Urinary bladder (tissue), 4 donors: ENCODE measurements at places on chromosomes 1 and 21. TPM values are rescaled to one million over a fixed set of nuclear protein-coding genes. Genes with fewer than 3 reads are reported as not detected.

GRCh38 chr1:16386454-16387113 lies 19.5 kb downstream of the SZRD1 start:
- DNase-seq, result no peak

DNA sequence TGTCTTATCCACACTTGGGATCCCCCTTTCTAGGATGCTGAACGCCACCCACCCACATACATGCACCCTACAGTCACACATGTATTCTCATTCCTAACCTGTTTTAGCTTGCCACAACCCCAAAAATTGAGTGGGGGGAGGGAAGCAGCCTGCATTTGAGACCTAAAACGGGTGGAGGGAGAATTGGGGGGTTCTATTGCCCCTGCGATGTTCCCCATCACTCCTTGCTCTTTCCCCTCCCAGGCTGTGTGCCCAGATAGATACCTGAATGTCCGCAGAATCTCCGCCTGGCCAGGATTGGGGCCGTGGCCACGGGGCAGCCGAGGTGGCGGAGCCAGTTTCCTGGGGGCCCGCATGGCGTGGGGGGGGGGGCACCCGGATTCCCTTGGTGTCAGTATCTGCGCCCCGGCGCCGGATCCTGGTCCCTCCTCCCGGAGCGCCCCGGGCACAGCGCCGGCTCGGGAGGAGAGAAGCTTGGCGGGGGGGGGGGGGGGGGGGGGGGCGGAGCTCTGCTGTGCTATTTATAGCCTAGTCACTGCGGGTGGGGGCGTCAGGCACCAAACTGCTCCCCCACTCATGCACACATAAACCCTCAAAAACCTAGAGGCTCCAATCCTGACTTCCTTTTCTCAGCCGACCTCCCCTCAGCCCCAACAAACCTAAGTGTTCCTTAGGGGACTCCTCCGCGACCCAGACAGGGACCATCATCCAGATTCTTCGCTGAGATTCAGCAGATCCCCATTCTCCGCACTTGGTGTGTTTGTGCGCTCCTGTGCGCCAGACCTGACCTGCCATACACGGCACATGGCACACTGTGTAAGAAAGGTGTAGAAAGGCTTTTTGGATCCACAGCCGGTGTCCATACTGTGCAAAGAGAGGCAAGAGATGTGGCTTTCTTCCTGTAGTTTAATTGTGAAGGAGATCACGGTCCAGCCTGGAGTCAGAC lies 1.9 kb downstream of the ANKRD34A start:
- DNase-seq, result no peak

- no peak for DNase-seq
Measured at GRCh38 chr1:222136869-222137268, 395.0 kb upstream of the DUSP10 start.

The C1orf115 gene
- 10.0 TPM for total RNA-seq

The SLFNL1 gene
- 0.69 TPM for total RNA-seq

The PAQR7 gene
- total RNA-seq, result 10.4 TPM

The IGSF5 gene
- total RNA-seq, result 0.69 TPM

DNA sequence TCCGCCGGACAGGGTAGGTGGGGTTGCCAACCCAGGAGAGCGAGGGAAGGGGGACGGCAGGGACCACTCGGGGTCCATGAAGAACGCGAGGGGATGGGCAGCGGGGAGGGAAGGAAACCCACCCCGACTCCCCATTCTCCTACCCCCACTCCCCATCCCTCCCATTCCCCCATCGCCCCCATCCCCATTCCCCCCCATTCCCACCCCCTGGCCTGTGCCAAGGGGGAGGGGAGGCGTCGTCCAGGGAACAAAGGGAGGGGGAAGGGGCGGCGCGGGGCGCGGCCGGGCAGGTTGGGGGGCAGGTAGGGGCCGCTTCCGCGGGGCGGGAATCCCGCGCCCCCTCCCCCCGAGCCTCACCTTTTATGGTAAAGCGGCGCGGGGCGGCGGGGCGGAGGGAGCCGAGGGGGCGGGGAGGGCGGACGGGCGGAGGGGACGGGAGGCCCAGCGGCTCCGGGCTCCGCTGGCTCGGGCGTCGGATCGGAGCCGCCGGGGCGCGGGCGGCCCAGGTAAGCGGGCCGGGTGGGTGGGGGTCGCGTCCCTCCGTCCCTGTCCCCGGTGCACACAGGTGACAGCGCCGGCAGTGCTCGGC lies at the start of gene FBLIM1:
Gene FBLIM1, plus strand, starts transcription at position 453 of the 589 bp plus-strand sequence. CDS start 6,189 bp downstream, outside the sequence.
- DNase-seq, result no peak

GRCh38 chr21:21114461-21114860 lies 116.3 kb downstream of the NCAM2 start:
- no peak for DNase-seq

DNA sequence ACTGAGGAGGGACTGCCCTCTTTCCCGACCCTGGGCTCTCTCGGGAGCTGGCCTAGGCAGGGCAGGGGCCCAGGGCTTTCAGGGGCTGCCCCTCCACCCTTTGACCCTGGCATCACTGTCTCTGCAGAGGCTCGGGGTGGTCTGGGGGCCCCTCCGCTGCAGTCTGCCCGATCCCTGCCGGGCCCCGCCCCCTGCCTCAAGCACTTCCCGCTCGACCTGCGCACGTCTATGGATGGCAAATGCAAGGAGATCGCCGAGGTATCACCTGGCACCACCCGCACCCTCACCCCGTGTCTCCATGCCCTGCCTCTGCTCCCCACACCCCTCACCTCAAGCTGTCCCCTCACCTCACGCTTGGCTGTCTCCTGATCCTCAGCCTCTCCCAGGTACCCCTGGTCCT lies 5.5 kb downstream of the AMPD2 start:
- DNase-seq, result no peak

- no peak for DNase-seq
Measured at GRCh38 chr1:248823517-248824001, 2.2 kb downstream of the SH3BP5L start.

GRCh38 chr1:170126696-170127095 lies 19.1 kb upstream of the NTMT2 start:
- DNase-seq, result no peak

The FGR gene
- 3.4 TPM for total RNA-seq

DNA sequence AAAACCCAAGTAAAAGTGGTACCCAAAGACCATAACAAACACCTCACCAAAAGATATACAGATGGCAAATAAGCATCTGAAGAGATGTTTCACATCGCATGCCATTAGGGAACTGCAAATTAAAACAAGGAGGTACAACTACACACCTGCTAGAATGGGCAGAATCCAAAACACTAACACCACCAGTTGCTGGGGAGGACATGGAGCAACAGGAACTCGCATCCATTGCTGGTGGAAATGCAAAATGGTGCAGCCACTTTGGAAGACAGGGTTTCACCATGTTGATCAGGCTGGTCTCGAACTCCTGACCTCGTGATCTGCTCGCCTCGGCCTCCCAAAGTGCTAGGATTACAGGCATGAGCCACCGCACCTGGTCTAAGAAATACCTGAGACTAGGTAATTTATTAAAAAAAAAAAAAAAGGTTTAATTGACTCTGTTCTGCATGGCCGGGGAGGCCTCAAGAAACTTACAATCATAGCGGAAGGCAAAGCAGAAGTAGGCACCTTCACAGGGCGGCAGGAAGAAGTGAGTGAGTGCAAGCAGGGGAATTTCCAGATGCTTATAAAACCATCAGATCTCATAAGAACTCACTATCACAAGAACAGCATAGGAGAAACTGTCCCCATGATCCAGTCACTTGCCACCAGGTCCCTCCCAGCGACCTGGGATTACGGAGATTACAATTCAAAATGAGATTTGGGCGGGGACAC lies 30.2 kb upstream of the PRSS38 start:
- DNase-seq, result no peak

The TMOD4 gene
- total RNA-seq, result 2.3 TPM

GRCh38 chr1:117611894-117612483 lies 6.1 kb downstream of the TENT5C start:
- no peak for DNase-seq
